ENCODE measurements at places on chromosomes 5 and 9.

- DNase-seq, result no peak
Observed at GRCh38 chr9:76378367-76379073, 15.7 kb downstream of the RFK start.

DNA sequence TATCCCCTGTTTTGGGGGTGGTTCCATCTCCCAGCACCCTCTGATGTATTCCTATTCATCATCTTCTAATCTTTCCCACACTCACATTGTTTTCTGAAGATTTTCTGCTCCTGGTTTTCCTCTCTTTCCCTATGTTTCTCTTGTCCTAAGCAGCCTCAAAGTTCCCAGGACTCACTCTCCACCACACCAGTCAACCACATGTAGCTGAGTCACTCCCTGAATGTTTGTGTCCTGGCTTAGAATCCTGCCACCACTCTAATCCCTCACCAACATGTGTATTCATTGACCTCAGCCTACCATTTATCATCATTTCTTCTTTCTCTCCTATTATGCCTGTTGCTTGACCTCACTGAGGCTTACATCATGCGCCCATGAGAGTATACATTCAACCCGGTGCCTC, 282.4 kb upstream of the ADAMTS16 start:
- no peak for DNase-seq

DNA sequence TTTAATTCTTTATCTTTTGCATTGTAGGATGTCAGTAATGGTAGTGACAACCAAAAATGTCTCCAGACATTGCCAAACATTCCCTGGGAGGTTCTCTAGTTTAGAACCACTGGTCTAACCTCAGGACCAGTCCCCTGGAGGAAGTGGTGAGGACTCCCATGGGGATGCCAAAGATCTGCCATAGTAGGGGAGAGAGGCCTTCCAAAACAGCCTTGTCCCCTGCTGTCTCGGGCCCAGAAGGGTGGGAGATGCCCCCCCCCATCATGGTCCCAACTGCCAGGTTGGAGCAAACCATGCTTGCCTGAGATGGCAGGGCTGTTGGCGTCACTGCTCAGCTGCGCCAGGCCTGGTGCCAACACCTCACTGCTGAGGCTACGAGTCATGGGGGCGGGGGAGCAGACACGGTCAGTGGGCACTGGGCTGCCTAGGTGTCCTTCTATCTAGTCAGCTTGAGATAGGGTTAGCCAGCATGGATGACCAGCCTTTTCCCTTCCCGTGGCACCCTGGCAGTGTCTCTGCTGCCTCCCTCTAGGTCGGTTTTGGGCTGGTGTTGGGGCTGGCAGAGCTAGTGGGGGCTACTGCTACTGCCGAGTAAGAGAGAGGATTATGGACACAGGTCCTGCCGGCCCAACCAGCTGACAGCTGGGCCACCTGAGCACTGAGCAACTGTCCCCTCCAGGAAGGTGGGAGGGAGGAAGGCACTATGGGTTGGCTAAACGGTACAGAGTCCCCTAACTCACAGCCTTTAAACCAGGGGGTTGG, 8.3 kb upstream of the CXXC5 start:
- no peak for DNase-seq

DNA sequence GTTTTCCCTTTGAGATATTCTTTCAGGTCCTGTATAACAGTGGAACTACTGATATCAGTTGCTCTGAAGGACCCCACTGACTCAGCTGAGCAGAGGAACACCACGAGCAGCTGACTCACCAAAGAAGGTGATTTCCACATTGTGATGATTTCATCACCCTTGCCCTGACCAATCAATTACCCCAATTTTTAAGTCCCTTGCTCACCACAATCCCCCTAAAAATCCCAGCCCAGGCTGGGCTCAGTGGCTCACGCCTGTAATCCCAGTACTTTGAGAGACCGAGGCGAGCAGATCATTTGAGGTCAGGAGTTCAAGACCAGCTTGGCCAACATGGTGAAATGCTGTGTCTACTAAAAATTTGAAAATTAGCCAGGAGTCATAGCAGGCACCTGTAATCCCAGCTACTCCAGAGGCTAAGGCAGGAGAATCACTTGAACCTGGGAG, 125.3 kb upstream of the ABCA1 start:
- DNase-seq, result no peak

DNA sequence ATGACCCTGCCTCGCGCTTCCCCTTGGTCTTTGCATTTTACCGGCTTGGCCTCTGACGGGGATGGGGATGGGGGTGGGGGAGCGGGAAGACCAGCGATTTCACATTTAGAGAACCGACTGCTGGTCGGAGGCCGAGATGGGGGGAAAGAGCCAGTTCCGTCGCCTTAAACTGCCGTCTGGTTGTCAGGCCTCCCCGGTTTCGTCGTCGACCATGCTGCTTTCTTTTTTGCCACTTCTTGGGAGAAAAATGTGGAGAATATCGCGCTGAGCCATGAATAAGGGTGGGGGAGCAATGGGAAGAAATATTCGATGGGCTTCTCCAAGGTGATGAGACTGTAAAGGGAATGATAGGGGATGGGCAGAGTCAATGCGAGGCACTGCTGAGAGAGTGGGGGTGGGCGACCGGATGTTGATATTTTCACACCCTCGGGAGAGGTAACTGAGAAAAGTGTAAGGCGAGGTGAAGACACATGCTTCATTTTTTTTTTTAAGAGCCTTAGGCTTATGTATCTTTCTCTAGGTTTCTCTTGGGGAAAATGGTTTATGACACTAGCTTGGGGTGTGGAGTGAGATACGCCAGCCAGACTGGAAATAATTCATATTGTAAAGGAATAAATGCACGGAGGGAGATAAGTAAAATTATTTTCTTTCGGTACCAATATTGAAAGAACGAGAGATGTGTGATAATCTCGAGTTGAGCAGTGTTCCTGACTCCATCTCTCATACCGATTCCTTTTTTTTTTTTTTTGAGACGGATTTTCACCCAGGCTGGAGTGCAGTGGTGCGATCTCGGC, 1.1 kb downstream of the KIF2A start:
- DNase-seq, result peak; percentile 20

- DNase-seq, result peak; percentile 62
Observed at GRCh38 chr9:95127249-95128176, 190.0 kb downstream of the FANCC start.

- DNase-seq, result peak; percentile 80
Observed at GRCh38 chr9:78031893-78032729, 500 bp upstream of the GNAQ start.

DNA sequence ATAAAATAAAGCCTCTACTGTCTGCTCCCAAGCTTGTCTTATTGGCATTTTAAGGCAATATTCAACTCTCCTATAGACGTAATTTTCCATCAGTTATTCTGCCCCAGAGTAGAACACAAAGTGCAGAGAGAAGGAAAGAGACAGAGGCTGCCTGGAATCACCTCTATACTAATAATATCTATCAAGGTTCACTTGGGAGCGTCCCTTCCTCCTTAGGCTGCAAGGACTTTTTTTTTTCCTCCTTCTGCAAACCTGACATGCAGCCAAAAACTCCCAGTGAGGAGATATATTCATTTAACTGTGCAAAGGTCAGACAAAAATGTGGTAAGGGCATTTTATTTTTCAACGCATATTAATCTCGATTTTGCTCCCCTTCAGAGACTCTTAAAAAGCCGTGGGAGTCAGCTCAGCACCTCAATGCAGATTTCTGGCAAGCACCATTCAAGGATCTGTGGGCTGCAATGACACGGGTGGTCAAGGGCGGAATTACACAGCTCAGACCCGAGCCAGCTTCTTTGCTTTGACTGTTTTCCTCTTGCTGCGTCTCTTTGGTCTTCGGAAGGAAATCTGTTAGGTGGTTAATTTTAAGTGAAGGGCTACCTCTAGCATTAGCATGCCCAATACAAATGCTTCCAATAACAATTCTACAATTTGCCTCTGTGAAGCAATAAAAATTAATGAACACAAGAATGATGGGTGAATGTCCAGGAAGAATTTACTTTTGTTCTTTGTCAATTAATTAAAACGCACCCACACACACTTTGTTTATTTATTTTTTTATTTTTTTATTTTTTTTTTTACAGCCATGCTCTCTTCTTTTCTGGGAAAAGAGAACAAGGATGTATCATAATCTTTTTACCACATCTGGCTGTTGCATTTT, 587.7 kb upstream of the GRAMD2B start:
- no peak for DNase-seq

- DNase-seq, result no peak
Observed at GRCh38 chr5:38240212-38240611, 18.1 kb upstream of the EGFLAM start.

DNA sequence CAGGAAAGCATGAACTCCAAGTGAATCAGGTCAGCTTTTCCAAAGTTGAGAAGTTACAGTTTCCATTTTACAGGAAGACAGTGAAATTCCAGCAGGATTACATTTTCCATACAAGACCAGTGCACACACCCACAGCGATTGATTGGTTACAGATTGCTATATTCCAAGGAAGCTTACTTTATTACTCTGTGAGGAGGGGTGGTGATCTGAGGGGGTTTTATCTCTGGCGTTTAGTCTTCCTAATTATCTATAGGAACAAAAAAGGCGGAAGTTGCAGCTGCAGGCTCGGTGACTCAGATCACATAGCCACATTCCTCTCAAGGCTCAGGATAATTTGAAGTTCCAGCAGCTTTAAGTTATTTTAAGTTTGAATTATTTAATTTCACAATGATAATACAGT, 450.4 kb upstream of the NMUR2 start:
- no peak for DNase-seq

GRCh38 chr5:428219-428618, 14.8 kb upstream of the EXOC3 start:
- no peak for DNase-seq

DNA sequence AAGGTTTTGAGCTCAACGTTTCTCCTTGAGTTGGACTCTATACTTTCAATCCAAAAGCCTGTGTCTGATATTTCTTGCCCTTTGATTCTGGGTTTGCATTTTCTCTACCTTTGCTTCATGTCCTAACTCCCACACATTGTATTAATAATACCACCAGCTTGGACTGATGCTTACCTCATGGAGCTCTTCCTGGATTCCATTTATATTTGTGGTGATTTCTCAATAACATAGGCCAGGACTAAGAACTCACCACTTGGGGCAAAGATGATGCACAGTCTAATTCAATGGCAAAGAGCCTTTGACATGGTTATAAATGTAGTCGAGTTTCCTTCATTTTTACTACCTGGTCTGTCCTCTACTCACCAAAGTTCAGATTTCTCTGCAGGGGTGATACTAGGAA, 27.5 kb upstream of the EFNA5 start:
- DNase-seq, result no peak

- DNase-seq, result no peak
Observed at GRCh38 chr5:18546591-18546990, 912.3 kb downstream of the TAF11L14 start.

GRCh38 chr9:117574099-117574498, 130.1 kb upstream of the TLR4 start:
- no peak for DNase-seq

All from 8988T (cell line).